Calu3 (cell line): ENCODE measurements at places on chromosomes 4 and X. TPM values are rescaled to one million over a fixed set of nuclear protein-coding genes. Genes with fewer than 3 reads are reported as not detected.
A peak's percentile ranks its signal among the peaks of the same experiment; 100 is the strongest.

- DNase-seq, result no peak
Observed at GRCh38 chrX:39682778-39683177, 415.0 kb downstream of the BCOR start.

FGF2 gene
- 33.7 and 43.6 TPM in 2 replicates for total RNA-seq

CD99L2 gene
- total RNA-seq, result 21.1 and 21.9 TPM in 2 replicates

DNA sequence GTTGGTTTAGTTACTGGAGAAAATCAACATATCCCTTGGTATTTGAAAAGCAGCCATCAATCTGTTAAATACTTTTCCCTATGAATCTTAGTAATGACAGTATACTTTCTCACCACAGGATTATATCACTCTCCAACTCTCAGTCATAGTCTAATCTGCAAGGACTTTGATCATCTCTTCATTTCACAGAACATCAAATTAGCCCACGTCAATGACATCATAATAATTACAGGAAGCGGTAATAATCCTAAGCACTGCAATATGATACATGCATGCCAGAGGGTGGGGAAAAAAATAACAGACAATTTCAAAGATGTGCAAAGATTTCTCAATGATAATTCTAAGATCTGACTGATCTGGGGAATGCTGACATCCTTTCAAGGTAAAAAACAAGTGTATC is 404.1 kb downstream of the GPM6A start:
- no peak for DNase-seq

CABS1 gene
- total RNA-seq, result not detected in 2 replicates

DNA sequence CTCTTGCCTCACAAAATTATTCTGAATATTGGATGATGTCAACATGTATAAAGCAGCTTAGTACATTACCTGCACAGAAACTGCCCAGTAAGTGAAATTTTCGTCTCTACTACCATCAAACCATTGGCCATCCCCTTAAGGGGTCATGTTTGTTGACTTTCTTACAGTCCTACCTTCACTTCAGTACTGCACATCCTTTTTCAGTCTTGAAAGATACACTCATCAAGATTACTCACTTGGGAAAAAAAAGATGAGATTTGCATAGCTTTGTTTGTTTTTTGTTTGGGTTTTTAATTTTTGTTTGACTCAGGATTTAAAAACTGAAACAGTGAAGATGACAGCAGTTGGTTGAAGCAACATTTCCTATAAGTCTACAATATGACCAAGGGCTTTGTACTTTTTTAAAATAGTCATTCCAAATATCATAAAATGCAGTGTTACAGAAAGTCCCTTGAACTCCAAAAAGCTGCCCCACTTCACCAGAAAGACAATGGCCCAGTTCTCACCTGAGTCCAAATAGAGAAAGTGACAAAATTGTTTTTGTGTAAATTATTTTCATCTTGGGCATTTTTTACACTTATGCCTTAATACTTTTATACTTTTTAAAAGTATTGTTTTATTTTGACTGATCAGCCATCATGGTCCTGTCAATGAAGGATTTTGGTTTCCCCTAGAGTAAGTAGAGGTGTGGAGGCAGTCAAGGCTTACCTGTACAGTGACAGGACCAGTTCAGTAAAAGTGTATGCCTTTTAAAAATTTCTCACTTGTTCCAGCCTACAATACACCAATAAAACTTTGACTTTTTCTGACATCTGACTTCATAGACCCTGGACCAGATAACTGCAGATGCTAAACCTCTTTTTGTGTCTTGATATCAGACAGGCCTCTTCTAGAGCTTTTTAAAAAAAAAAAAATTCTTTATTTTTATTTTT is 59.7 kb upstream of the EDA2R start:
- no peak for DNase-seq

DNA sequence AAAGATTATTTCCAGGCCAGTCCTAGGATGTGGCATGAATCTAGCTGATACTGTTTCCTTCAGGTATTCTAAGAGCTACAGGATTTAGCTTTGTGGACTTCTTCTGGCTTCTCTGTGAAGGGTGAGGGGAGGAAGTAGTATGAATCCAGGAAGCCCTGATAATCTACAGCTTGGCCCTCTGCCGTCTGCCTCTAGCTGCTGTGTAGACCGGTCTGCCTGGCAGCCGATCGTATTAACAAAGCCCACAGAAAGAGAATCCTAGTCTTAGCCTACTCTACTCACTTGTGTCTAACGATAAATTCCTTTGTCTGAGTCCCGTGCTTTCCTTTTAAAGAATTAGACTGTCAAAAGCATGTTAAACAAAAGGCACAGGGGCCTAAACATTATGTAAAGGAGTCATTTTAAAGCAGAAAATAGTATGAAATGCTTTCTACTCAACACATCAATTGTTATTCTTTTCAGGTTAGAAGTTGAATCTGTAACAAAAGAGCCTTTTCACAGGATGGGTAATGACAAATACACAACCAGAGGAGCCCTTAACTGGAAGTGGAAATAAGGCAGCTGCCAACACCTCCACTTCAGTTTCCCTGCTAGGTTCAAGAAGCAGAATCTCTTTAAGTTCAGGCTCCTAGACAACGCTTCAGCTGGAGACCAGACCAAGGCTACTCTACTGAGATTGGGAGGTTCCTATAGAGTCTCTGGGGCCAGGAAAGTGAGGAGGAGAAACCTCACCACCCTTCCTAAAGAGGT is 48.9 kb upstream of the UCP1 start:
- DNase-seq, result no peak

DNA sequence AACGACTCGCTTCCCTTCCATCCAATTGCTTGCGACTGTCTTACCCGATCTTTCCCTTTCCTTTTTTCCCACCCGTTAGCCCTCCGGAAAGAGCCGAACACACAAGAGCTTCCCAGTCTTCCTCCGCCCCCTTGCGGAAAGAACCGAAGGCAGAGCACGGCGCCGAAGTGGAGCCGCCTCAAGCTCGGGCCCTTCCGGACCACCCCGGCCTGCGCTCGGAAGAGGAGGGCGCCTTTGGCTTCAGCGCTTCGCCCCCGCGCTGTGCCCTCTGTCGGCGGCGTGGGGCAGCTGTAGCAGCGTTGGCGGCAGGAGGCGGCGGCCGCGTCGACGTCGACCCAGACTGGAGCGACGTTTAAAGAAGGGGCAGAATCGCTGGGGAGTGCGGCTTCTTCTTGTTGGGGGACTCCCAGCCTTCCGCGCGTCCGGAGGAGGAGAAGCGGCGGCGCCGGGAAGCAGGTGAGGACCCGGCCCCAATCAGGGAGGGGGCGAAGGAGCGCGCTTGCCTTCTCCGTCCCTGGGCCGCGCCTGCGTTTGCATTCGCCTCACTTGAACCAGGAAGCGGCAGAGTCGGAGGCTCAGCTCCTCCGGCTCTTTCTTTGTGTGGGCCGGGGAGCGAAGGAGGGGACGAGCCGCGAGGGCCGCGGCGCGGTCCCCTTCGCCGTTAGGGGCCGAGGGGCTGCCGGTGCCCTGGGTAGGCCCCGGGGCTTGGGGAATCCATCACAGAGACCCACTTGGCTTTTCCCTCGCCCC is at the start of gene ZBTB33:
Gene ZBTB33 (plus strand): TSS at position 291 of the 750 bp plus-strand sequence. CDS start 2,604 bp downstream, outside the sequence.
- peak; percentile 92 for DNase-seq

ASMTL gene
- total RNA-seq, result 14.4 and 18.0 TPM in 2 replicates

CT45A10 gene
- total RNA-seq, result not detected in 2 replicates

GRCh38 chrX:105323928-105324327 is 103.4 kb upstream of the TEX13A start:
- no peak for DNase-seq
